ENCODE measurements at places on chromosomes 6 and 20.
A peak's percentile ranks its signal among the peaks of the same experiment; 100 is the strongest.

DNA sequence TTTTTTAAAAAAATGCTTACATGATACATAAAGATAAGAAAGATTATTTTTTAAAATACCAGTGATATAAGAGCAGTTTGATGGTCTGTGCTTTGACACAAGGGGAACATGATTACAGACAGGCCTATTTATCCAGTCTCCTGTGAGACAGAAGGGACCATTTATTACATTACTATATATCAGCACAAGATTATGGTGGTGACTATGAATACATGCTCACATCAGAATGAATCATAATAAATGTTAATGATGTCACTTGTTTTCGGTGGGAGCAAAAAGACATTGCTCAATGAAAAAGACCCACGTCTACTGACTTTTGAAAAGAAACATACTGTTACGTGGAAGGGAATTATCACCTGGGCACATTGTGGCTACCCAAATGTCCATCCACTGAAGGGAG lies 455.1 kb downstream of the CDC5L start:
- no peak for DNase-seq

- no peak for DNase-seq
Observed at GRCh38 chr6:106308985-106309384, 16.6 kb downstream of the ATG5 start.

DNA sequence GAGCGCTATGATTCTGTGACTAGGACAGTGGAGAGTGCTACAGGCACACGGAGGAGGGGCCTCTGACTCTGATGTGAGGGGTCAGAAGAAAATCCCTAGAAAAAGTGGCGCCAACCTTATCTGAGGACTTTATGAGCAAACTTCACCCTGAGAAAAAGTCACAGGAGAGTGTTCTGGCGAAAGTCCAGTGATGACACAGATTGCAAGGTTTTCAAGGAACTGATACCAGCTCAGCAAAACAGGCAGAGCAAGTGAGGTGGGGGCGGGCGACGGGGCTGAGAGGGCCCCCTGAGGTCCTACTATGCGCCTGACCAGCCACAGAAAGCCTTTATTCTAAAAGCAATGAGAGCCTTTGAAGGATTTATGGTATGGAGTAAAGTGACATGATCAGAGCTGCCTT lies 73.3 kb downstream of the SLC22A23 start:
- DNase-seq = no peak

GRCh38 chr6:111342913-111343312 lies 140.1 kb downstream of the REV3L start:
- DNase-seq = no peak

DNA sequence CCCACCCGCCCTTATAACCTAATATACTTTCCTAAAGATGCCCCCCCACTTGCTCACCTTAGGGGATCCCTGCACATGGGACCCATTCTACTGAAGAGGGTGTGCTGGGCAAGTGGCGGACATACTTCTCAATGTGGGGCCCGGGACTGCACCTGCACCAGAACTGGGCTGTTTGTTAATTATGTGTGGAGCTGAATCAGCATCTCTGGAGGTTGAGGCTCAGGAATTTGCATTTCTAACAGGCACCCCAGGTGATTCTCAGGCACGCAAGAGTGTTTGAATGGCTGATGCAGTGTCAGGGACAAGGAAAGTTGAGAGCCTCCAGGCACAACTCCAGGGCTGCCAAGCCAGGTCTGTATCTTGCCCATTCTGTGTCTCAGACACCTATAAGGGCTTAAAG lies 8.9 kb upstream of the PTPRT start:
- DNase-seq = no peak

GRCh38 chr6:53945765-53946407 lies 151.1 kb downstream of the LRRC1 start:
- DNase-seq = no peak

GRCh38 chr6:110181131-110182030 lies 1.2 kb downstream of the CDC40 start:
- DNase-seq = peak; percentile 45

- no peak for DNase-seq
Observed at GRCh38 chr6:37168163-37168758, 1.7 kb upstream of the PIM1 start.

GRCh38 chr6:113848811-113849210 lies 8.3 kb upstream of the MARCKS start:
- no peak for DNase-seq

GRCh38 chr6:76885861-76886301 lies 577.4 kb downstream of the HTR1B start:
- no peak for DNase-seq

GRCh38 chr6:100595456-100595855 lies 130.7 kb upstream of the SIM1 start:
- no peak for DNase-seq

DNA sequence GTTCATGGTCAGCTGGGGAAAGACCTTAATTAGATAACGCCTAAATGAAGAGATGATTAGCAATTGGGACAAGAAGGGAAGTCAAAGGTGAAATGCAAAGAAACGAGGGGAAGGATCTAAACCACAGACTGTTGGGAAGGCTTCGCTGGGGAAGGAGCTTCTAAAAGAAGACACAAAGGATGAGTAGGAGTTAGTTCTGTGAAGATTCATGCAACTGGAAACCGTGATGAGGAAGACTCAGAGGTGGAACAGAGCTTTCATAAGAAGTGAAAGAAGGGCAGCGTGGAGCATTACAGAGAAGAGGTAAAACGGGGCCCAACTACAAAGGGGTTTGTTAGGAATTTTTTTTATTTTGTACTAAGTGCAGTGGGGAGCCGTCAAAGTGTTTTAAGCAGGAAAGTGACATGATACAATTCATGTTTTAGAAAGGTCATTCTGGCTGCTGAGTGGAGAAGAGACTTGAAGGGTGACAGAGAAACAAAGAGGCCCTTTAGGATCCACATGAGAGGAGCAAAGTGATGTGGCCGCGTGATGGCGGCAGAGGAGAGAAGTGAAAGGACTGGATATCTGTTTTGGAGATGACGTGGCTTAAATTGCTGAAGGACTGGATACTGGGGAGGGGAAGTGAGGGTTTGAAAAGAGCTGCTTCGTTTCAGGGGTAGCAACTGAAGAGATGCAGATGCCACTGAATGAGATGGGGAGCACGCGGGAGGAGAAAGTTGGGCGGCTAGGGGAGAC lies 33.6 kb downstream of the TTI1 start:
- no peak for DNase-seq

DNA sequence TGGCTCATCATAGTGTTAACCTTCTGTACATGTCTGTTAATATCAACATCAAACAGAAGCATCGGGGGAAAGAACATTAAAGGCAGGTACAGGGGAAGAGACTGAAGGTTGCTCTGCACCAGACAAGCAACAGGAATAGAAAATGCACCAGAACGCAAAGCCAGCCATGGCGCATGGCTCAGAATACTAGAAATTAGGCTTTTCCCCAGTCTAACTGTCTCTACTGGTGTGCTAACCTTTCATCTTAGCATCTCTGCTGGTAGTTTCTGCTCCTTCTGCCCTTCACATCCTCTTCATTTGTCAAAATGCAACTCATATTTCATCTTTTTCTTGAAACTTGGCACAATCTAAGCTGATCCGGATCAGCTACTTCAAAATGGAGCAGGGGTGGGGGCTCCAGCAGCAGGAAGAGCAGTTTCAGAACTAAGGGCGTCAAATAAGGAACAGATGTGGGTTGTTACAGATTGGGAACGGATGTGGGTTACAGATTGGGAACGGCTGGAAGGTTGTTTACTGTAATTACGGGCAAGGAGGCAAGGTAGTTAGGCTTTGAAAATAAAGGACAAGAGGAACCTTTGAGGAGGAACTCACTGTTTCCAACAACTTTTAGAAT lies 13.1 kb upstream of the RNASET2 start:
- no peak for DNase-seq

GRCh38 chr6:46781478-46782378 lies 11.5 kb upstream of the MEP1A start:
- DNase-seq = peak; percentile 22

GRCh38 chr20:4545526-4545925 lies 176.2 kb upstream of the PRND start:
- no peak for DNase-seq

DNA sequence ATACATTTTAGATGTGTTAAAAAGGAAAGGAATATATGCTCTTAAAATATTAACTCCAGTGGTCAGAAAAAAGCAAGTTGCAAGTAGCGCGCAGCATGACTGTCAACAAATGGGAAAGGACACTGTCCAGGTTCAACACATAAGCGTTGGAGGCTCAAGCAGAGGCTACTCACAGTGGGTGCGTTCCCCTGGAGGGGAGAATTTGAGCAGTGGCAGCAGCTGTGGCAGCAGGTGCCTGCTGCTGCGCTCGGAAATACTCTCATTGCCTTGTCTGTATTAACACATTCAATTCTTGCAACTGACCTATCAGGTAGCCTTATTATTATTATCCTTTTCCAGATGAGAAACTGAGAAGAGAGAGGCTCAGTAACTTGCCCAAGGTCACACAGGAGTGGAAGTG lies 21.9 kb upstream of the CCN6 start:
- no peak for DNase-seq

- no peak for DNase-seq
Observed at GRCh38 chr20:37669062-37669772, 24.6 kb upstream of the CTNNBL1 start.

GRCh38 chr6:56297022-56297989 lies 49.9 kb upstream of the COL21A1 start:
- no peak for DNase-seq

DNA sequence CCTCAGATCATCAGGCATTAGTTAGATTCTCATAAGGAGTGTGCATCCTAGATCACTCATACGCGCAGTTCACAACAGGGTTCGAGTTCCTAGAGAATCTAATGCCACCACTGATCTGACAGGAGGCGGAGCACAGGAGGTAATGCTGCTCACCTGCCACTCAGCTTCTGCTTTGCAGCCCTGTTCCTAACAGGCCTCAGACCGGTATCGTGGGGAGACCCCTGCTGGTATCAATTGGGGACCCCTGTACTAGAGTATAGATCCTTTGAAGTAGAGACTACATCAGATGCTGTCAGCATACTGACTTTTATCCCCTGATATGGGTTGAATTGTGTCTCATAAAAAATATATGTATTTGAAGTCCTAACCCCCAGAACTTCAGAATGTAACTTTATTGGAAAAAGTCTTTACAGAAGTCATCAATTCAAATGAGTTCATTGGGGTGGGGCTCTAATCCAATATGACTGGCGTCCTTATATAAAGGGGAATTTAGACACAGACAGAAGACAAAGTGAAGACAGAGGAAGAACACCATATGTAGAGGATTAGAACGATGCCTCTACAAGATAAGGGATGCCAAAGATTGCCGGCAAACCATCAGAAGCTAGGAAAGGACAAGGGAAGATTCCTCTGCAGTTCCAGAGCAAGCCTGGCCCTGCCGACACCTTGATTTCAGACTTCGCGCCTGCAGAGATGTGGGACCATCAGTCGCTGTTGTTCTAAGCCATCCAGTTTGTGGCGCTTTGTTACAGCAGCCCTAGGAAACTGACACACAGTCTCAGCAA lies 104.4 kb upstream of the BTBD3 start:
- DNase-seq = no peak

- DNase-seq = no peak
Observed at GRCh38 chr6:90079560-90080490, 185.6 kb downstream of the GJA10 start.

DNA sequence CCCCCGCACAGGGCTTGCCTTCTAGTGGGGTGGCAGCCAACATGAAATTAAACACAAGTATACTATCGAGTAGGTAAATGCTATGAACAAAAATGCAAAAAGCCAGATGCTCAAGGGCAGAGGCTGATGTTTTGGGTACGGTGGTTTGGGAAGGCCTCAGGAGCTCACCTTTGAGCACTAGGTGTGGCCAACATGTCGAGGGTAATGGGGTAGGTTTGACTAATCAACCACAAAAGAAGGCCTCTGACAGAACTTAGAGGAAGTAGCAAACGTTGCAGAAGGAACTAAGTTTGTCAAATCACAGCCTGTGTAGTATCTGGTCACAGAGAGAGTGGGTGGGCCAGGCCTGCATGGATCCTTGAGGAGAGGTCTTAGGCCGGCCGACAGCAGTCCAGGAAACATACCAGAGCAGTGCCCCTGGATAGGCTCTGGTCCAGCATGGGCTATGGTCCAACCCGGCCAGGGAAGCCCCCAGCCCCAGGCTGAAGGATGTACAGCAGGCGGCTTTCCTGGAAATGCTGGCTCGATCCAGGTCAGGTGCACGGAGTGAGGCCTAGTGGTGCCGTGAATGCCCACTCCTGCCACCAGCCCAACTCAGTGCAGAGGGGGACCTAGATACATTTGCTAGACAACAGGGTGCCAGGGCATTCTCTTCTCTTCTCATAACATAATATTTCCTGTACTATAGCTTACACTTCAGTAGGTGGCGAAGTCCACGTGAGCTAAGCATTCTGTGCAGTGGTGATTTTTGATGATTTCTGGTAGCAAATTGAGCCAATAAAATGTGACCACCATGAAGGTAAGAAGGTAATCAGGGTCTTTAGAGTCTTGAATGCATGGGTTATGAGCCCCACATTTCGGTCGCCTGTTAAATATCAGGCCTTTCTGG lies 56.3 kb upstream of the CD93 start:
- DNase-seq = no peak

DNA sequence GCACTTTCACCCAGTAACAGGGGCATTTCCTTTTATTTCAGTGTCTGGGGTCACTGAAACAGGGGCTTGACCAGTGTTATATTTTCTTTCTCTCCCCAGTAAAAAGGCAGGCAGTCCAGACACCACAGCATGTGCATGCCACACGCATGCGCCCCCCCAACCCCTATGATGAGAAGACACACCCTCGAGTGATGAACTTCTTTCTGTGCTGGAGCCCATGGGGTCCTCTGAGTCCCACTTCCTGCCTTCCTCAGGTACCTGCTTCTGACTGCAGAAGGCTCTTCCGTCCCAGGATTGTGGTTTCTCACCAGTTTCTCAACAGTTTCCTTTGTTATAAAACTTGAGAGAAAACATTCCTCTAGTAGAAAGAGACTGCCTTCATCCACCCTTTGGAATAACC lies 45.7 kb upstream of the TMEM181 start:
- DNase-seq = no peak

DNA sequence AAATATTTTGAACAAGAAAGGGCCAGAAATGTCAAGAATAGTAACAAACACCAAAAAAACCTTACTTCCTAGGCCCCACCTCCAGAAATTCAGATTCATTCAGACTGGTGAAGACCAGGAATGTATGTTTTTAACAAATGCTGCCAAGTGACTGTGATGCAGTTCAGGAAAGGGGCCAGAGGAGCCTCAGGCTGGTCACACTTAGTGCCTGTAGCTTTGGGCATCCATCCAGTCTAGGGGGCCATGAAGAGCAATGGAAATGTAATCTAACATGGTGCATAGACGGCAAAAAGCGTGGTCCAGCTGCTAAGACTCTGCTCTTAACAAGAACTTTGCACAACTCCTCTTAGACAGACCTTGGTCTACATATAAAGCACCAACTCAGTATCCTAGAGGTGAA lies 7.1 kb downstream of the GJA1 start:
- DNase-seq = no peak

DNA sequence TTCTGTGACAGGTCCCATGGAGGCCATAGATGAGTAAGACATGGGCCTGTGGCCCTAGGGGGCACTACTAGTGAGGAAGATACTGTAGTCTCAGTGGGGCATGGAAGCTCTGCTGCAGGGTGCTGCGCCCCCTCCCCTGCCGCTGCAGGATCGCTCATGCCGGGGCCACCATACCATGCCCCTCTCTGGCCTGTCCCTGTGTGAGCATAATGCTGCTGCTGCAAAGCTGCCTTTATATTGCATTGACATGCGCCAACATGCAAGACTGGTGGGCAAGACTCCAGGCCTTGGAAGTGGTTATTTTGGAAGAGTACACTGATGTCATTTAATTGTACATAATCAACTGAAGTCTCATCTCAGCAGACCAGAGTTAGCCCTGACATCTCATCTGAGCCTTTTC lies 60.0 kb downstream of the TOX2 start:
- no peak for DNase-seq
